ENCODE measurements at places on chromosomes 7 and 10.
A peak's percentile ranks its signal among the peaks of the same experiment; 100 is the strongest.

DNA sequence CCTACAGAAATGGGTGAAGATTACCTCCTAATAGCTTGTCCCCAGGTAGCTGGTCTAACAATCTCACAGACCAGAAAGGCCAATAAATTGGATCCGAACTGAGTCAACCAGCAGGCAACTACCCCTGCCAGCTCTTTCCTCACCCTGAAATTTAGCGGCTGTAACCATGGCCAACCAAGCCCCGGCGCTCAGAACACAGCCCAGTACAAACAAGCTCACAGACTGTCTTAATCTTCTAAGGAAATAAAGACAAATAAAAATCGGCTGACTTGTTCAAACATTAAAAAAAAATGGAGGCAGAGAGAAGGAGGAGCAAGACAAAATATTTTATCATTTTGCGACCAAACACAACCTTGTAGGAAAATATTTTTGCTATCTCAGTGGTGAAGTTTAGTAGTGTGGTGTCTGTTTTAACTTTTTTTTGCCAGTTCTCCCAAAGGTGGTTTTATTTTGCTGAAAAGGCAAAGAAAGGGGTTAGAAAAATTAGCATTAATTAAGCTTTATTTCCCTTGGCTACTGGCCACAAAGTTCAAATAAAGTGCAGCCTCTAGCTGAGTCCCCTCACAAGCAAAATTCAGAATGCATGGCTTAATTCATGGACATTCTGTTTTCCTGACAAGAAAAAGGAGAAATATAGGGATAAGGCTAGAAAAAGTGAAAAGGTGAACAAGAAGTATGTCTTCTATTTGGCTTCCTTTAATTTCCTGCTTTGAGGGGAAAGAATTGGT is 313.0 kb upstream of the NPVF start:
- no peak for DNase-seq

- DNase-seq = no peak
Observed at GRCh38 chr10:106898446-106898845, 266.1 kb downstream of the SORCS1 start.

DNA sequence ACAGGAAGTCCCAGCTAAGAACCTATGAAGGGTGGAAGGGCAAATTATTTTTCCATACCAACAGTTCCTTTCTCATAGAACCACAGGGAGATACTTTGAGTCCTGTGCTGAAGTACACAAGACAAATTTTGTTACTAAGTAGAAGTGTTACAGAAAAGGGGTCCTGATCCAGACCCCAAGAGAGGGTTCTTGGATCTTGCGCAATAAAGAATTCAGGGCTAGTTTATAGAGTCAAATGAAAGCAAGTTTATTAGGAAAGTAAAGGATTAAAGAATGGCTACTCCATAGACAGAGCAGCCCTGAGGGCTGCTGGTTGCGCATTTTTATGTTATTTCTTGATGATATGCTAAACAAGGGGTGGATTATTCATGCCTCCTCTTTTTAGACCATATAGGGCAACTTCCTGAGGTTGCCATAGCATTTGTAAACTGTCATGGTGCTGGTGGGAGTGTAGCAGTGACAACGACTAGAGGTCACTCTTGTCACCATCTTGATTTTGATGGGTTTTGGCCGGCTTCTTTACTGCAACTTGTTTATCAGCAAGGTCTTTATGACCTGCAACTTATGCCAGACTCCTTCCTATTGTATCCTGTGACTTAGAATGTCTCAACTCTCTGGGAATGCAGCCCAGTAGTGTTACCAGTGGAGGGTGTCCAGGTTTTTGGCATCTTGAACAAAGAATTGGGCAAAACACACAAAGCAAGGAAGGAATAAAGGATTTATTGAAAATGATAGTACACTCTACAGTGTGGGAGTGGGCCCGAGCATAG is 409.4 kb downstream of the SH2D4B start:
- no peak for DNase-seq

DNA sequence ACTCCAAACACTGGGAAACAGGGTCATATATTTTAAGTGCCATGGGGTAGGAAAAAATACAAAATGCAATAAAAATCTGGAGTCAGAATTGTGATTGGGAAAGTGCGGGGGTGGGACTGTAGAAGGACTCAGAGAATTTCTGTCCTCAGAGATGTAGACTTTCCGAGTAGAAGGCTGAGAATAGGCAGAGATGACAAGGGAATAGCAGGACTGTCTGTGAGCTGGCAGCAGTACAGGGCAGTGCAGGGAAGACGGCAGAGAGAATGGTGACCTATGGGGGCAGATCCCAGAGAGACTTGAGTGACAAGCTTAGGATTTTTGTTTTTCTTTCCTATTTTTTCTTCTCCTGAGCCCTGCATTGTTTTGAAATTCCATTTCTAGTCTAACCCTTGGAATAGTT is 127.6 kb downstream of the SLC16A9 start:
- no peak for DNase-seq

DNA sequence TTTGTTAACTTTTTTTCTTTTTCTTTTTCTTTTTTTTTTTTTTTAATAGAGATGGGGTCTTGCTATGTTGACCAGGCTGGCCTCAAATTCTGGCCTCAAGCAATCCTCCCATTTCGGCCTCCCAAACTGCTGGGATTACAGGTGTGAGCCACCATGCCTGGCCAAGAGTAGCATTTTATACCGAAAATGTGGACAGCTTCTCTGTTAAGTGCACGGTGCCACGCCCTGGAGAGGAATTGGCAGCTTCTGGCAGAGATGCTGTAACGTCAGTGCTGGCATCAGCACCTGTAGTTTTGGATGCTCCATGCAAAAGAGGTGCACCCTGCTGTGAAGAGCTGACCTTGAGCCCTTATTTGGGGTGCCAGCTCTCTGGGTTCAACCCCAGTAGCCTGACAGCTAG is 18.2 kb downstream of the IL15RA start:
- no peak for DNase-seq

DNA sequence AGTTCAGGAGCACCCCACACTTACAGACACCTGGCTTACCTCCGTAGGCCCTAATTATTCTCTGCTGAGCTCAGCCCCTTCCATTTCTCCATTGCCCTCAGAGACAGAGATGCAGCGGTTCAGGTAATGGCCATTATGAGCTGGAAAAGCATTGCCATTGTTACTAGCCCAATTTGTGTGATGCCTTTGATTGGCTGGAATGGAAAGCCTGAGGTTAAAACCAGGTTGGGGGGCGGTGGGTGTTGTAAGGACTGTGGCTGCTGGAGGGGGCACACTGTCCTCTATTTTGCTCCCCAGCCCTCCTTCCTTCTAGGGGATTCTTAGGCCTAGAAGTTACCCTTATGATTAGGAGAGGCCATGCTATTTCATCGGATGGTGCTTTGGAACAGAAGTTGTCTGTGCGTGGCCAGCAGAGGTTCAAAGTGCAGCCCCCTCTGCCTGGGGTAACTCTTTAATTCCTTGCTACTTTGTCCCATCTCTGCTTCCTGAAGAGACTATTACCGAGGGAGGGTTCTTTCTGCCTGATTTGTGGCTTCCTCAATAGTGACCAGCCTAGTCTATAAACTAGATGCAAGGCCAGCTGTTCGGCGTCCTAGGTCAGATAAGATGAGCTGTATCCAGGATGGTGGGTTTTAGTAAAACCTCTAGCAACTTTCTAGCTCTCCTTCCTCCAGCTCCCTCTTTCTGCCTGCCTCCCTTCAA is 14.2 kb upstream of the ACSL5 start:
- DNase-seq = no peak

- DNase-seq = no peak
Observed at GRCh38 chr10:70309661-70310060, 25.9 kb upstream of the NPFFR1 start.

DNA sequence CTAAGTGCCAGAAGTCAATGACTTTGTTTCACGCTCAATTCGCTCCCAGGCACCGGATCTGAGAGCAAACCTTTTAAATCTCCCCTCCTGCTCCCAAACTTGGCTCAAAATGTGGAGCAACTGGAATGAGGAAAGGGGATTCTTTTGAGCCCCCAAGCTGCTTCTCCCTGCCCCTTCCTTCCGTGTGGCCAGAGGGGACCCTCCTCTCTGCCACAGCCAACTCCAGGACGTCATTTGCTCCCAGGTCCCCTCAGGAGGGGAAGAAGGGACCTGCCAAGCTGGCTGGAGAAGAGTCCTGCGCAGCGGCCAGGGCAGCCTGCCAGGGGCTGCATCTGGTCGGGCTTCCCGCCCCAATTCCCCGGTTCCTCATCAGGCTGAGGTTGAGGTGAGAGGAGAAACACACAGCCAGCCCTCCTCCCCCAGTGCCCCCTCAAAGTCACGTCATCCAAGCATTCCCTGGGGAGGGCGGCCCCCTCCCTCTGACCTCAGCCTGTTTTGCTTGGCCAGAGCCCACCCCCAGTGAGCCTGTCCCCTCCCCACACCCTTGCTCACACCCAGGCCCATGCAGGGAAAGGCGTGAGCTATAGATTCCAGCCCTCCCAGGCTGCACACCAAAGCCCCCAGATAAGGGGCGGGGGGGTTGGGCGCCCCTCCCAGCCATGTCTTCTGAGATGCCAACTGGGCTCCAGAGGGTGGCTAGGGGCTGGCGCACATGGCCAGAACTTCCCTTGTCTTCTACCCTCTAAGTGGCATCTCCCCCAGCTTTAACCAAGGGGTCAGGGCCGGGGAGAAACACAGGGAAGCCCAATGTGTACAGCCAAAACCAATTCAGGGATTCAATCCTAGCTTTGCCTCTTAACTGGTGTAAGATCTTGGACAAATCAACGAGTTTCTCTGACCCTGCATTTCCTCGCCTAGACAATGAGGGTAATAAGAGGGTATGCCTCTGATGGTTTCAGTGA is 35.0 kb downstream of the SH3PXD2A start:
- no peak for DNase-seq

DNA sequence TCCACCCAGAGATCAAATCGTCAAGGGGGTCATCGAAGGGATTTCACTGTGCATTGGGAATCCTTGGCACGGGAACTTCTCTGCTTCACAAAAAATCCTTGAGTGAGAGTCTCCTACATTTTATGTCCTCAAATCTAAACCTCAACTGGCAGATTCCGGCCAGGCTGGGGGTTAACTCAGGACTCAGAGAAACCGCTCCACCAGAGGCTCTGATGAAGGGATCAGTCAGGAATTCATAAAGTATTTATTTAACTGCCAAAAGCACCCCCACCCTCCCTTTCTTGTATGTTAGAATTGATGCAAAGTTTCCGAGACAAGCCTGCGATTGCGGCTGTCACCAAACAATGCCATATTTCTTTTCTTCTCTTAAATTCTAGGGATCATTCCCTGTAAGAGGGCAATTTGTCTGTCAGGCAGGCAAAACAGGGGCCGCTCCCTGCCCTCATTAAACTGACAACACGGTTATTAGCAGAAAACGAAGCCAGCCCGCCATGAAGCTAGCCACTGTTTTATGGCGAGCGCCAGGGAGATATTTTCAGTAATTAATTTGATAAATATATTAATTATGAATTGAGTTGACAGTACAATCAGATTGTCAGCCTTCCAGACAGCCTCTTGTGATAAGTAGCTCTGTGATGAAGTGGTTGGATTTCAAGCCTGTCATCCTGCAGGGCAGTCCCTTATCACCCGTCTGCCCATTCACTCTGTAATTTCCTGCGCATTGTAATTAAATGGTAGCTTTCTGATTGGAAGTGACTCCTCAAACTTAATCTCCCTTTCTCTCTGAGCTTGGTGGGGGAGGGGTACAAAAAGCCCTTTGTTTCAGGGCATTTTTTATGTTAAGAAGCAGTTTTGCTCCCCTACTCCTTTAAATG is 153.0 kb upstream of the GPR26 start:
- no peak for DNase-seq

- no peak for DNase-seq
Observed at GRCh38 chr10:119306514-119306951, 99.2 kb downstream of the GRK5 start.

- DNase-seq = no peak
Observed at GRCh38 chr7:94398841-94399240, 4.1 kb downstream of the COL1A2 start.

GRCh38 chr7:123051916-123052315 is 56.4 kb upstream of the TAS2R16 start:
- DNase-seq = no peak

DNA sequence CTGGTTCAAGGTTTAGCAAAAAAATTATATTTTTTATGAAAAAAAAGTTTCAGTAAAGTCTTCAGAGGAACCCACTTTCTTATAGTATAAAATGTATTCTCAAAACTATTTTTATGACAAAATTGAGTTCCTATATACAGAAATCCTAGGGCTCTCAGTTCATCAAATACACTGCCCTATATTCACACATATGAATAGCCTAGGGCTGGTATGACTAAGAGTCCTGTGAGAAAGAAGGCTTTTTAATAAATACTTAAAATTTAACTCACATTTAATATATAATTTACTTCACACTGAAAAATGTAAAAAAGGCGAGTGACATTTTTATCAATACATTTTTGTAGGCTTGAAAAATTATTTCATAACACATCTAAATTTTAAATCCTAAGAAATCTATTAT is 16.6 kb downstream of the CHCHD3 start:
- no peak for DNase-seq

GRCh38 chr10:69317626-69318105 is 39.4 kb downstream of the HK1 start:
- DNase-seq = no peak

DNA sequence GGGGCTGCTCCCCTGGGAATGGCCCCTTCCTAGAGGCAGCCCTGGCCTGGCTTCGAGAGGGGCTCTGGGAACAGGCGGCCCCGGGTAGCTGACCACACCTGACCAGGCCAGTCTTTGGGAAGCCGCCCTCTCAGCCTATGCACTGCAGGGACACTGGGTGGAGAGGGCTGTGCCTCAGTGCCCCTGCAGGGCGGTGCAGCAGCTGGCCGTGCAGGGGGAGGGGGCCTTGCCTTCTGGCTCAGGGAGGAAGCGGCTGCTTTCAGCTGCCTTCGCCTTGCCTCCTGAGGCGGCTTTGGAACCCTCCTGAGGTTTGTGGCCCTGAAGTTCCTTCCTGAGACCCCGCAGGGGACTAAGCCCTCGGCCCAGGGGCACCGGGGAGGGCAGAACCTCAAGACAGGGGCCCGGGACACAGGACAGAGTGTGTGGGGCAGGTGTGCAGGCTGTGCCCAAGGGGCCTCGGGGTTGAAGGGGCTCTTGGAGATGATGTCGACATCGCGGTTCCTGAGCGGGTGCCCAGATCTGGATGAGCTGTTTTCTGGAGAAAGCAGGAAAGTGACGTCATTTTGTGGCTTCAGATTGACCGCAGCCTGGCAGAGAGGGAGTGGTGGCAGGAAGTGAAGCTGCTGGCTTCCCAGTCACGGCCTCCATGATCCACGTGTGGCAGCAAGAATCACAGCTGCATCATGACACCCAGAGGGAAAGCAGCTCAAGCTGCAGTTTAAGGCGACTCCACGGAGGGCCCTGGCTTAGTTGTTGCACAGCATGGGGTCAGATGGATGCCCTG is 17.7 kb downstream of the ADAM8 start:
- DNase-seq = no peak

DNA sequence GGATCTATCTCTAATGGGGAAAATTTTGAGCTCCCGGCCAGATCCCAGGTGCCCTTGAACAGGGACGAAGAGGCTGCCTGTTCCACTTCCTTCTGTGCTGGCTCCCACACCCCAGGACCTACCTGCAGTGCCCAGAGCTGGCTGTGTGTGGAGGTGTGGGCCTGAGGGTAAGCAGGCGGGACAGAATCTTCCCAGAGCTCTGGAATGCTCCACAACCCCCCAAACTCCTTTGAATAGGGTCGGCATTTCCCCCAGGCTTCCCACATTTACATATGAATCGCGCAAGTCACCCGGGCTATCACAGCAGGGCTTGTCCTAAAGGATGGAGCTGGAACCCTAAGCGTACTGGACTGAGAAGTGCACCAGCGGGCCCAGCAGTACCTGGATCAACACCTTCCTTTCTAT is 95.9 kb downstream of the DNMBP start:
- DNase-seq = no peak

GRCh38 chr7:113394856-113395255 is 276.5 kb upstream of the SMIM30 start:
- DNase-seq = no peak

GRCh38 chr10:93079663-93080349 is 6.1 kb downstream of the CYP26A1 start:
- DNase-seq = peak; percentile 67

Data from left lobe of liver (tissue), 2 donors.